Muscle of leg (tissue), 16 donors: ENCODE measurements at places on chromosomes 1 and 21. TPM values are rescaled to one million over a fixed set of nuclear protein-coding genes. Genes with fewer than 3 reads are reported as not detected.

The SDHB gene
- 103 TPM for total RNA-seq

The LCE6A gene
- total RNA-seq = not detected

The ATP6V1G3 gene
- not detected for total RNA-seq

The LRRC38 gene
- total RNA-seq = 11.9 TPM

The NIBAN1 gene
- total RNA-seq = 50.5 TPM

The RPS27 gene
- 7,680 TPM for total RNA-seq

The PGD gene
- total RNA-seq = 51.2 TPM

The MANEAL gene
- 2.7 TPM for total RNA-seq

The AADACL4 gene
- total RNA-seq = 0.04 TPM

The DENND2C gene
- 7.4 TPM for total RNA-seq

The PGBD5 gene
- 10.3 TPM for total RNA-seq

The OR11L1 gene
- not detected for total RNA-seq

The MSH4 gene
- 0.44 TPM for total RNA-seq

The DNAJB4 gene
- total RNA-seq = 67.7 TPM

The SLC25A34 gene
- total RNA-seq = 5.8 TPM

The KCNH1 gene
- total RNA-seq = 0.22 TPM

The BSND gene
- not detected for total RNA-seq

The ANXA9 gene
- total RNA-seq = 0.04 TPM

The CLDN19 gene
- 0.53 TPM for total RNA-seq

The RORC gene
- total RNA-seq = 8.6 TPM

The KIF21B gene
- 0.58 TPM for total RNA-seq

The PRAMEF4 gene
- total RNA-seq = not detected

The FYB2 gene
- not detected for total RNA-seq

The TRIM67 gene
- 0.04 TPM for total RNA-seq

The ZFYVE9 gene
- 27.4 TPM for total RNA-seq

The LCE2B gene
- total RNA-seq = not detected

The GPR37L1 gene
- 0.04 TPM for total RNA-seq

The SPRR2A gene
- total RNA-seq = not detected

The NBPF4 gene
- total RNA-seq = not detected
